ENCODE measurements at places on chromosomes 5 and 9.

GRCh38 chr5:55544341-55544740 lies 9.6 kb upstream of the PLPP1 start:
- DNase-seq, result no peak

- DNase-seq, result no peak
Measured at GRCh38 chr9:27110181-27110580, 1.2 kb downstream of the TEK start.

DNA sequence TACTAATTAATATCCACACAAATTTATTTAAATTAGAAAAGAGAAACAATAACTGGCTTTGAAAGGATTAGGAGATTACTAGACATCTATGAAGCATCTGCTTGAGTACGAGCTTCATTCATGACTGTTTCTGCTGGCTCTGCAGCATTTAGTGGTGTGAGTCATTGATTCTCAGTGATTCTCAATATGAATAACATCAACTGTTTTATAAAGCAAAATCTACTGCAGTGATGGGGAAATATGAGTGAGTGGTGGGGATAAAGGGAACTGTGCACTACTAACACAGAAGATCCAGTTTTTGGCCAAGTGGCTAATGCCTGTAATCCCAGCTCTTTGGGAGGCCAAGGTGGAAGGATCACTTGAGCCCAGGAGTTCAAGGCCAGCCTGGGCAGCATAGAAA lies 8.4 kb downstream of the FNBP1 start:
- DNase-seq, result no peak

- DNase-seq, result no peak
Measured at GRCh38 chr9:125586172-125586511, 120.9 kb downstream of the MAPKAP1 start.

GRCh38 chr9:35423499-35423898 lies 66.4 kb upstream of the RUSC2 start:
- DNase-seq, result no peak

GRCh38 chr5:36125868-36126267 lies 25.8 kb downstream of the LMBRD2 start:
- no peak for DNase-seq

DNA sequence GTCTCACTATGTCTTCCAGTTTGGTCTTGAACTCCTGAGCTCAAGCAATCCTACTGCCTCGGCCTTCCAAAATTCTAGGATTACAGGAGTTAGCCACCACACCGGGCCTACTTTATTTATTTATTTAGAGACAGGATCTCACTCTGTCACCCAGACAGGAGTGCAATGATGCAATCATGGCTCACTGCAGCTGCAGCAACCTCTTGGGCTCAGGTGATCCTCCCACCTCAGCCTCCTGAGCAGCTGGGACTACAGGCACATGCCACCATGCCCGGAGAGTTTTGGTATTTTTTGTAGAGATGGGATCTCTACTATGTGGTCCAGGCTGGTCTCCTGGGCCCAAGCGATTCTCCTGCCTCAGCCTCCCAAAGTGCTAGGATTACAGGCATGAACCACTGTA lies 32.8 kb downstream of the PHAX start:
- DNase-seq, result no peak

- DNase-seq, result no peak
Measured at GRCh38 chr9:117253261-117253660, 161.6 kb downstream of the ASTN2 start.

GRCh38 chr9:21392270-21392669 lies 7.1 kb upstream of the IFNA2 start:
- DNase-seq, result no peak

DNA sequence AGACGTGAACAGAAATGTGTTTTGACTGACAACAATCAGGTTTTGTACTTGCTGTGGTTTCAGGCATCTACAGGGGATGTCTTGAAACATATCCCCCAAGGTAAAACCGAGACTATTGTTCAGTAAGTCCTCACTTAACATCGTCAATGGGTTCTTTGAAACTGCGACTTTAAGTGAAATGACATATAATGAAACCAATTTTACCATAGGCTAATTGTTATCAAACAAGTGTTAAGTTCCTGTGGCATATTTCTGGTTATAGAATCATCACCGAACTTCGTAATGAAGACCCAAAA lies 16.4 kb upstream of the OMD start:
- DNase-seq, result no peak

DNA sequence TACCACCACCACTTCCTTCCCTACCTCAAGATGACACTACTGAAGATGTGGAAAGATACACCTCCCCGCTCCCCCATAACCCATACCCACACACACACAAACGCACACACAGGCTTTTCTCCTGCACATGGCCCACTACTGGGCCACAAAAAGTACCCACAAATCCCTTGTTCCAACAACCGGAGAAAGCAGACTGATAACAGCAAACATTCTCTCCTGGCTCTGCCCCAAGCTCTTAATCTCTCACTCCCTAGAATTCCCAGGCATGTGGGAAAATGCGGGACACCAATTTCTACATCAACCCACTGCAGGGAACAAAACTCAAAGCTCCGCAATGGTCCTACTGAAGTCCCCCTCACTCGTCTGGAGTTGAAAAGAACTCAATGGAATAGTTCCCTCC lies 611.0 kb upstream of the KLF4 start:
- no peak for DNase-seq

- DNase-seq, result no peak
Measured at GRCh38 chr5:120938604-120939003, 474.5 kb downstream of the PRR16 start.

- no peak for DNase-seq
Measured at GRCh38 chr9:2340046-2340760, 281.4 kb upstream of the VLDLR start.

GRCh38 chr9:112327718-112328450 lies 5.5 kb downstream of the PTBP3 start:
- DNase-seq, result no peak

DNA sequence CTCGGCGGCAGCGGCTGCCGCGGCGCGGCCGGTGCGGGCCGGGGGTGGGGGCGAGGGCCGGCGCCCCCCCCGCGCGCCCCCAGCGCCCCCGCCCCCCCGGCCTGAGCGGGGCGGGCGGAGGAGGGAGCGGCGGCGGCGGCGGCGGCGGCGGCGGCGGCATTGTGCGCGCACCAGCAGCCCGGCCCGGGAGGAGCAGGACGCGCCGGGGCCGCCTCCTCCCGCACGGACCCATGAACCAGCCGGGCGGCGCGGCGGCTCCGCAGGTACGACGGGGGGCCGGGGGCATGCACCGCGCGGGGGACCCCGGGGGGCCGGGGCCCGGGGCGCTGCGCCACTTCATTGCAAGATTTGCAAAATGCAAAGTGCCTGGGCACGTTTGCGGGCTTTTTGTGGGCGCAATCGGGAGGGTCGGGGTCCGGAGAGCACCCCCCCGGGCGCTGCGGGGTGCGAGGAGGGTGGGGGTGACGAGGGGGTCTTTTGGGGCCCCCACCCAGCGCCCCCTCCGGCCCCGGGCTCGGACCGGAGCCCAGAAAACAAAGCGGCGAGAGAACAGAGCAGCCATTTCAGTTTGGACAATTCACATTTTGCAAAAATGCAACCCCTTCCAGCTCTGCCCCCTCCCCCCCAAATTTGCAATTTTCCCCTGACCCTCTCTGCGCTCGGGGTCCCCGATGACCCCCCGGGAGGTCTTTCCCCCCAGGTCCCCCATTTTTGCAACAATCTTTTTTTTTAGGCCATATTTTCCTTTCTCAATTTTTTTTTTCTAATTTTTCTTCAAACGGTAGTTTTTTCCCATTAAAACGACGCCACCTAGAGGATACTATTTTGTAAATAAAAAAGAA lies at the start of gene ZNF618:
Gene ZNF618 (plus strand): TSS at position 159 of the 842 bp plus-strand sequence. CDS start 72 bp downstream, at position 231.
- DNase-seq, result no peak

GRCh38 chr9:93024986-93025630 lies 33.4 kb upstream of the SUSD3 start:
- DNase-seq, result no peak

GRCh38 chr5:149618581-149619248 lies 37.4 kb downstream of the ARHGEF37 start:
- DNase-seq, result no peak

DNA sequence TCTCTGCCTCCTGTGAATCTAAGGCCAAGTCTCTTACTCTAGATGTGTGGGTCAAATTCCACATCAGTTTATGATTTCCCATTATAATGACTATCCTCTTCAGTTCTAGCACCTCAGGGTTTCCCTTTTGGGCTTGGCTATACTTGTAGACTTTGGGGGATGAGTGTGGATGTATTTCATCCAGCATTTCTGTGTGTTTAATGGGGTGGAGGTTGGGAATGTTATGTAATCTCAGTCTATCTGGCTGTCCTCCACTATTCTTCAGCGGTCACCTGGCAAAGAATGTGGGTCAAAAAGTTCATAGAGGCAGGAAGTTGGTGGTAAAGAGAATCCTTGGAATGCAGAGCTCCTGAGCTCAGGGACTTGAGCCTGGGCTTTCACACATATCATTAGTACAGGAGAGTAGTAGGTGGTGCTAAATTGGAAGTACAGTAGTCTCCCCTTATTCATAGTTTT lies 64.9 kb downstream of the CFAP95 start:
- DNase-seq, result no peak

GRCh38 chr5:177035976-177036375 lies 13.5 kb downstream of the ZNF346 start:
- no peak for DNase-seq

DNA sequence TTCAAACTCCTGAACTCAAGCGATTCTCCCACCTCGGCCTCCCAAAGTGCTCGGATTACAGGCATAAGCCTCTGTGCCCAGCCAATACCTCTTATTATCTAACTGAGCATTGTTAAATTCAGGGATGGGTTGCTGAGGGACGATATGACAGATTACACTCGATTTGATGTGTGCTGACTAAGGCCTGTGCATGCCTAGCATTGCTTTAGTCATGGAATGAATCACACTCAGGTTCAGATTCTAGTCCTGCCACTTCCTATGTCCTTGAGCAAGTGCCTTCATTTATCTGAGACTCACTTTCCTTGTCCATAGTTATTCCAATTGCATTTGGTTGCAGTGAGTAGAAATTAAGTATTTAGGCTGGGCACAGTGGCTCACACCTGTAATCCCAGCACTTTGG lies 19.5 kb downstream of the THBS4 start:
- DNase-seq, result no peak

- DNase-seq, result no peak
Measured at GRCh38 chr5:5017827-5018577, 122.1 kb upstream of the ADAMTS16 start.

- no peak for DNase-seq
Measured at GRCh38 chr9:37922363-37923117, 18.6 kb upstream of the SLC25A51 start.

- no peak for DNase-seq
Measured at GRCh38 chr5:39228596-39228995, 9.2 kb upstream of the FYB1 start.

DNA sequence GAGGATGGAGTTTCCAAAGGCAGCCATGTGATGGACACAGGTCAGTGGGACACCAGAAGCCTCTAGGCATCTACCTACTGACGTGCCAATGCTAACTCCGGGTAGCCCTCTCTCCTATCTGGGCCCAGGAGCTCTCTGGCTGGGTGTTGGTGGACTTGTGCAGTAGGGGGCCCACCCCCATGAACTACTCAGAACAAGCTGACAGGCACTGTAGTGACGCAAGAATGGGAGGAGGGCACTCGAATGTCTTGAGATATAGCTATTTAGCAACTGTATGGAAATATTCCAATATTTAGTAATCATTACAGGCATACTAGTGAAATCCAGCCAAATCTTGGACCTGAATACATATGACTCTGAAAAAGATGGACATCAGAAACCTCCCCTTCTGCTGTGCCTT lies 5.7 kb upstream of the DOCK2 start:
- no peak for DNase-seq

GRCh38 chr5:171537070-171537849 lies 117.8 kb downstream of the FGF18 start:
- DNase-seq, result no peak

Data from activated naive CD4-positive, alpha-beta T cell (primary cell).